Motor neuron (in vitro differentiated cells): ENCODE measurements at places on chromosomes 13 and 19. TPM values are rescaled to one million over a fixed set of nuclear protein-coding genes. Genes with fewer than 3 reads are reported as not detected.

DNA sequence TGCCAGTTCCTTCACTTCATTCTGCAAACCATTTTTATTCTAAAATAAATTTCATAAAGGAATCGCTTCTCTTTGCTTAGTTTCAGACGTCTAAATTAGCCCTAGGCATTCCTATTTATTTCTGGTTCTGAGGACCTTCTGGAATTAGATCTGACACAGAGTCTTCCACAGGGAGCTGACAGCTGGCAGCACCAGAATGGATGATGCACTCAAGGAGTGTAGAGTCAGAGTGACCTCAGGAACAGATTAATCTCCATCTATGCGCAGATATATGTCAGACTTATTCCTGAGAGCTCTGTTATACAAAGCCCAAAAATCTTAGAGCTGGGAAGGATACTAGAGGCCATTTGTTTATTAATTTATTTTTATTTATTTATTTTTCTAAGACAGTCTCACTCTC, 450.8 kb downstream of the HS6ST3 start:
- ATAC-seq: peak; percentile 96

DNA sequence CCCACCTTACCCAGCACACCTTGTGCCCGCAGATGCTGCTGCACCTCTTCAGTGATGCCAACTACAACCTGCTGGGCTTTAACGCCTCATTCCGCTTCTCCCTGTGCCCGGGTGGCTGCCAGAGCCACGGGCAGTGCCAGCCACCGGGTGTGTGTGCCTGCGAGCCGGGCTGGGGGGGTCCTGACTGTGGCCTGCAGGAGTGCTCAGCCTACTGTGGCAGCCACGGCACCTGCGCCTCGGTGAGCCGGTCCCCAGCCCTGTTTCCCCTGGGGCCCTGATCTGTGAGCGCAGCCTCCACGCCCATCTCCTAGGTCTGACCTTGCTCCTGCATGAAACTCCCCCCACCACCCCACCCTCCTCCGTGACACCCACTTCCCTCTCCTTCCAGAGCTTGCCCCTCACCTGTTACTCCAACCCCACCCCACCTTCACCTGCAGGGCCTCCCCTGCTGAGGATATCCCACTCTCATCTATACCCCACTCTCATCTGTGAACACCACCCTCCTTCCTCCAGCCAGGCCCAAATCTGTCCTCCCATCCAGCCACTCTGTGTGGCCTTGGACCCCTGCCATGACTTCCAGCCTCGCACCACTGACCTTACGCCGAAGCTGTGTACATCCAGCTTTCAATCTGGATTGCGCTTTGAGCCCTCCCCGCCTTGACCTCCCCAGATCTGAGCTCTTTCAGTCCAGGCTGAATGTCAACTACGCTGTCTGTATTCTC, 8.7 kb downstream of the MEGF8 start:
- ATAC-seq: no peak

DNA sequence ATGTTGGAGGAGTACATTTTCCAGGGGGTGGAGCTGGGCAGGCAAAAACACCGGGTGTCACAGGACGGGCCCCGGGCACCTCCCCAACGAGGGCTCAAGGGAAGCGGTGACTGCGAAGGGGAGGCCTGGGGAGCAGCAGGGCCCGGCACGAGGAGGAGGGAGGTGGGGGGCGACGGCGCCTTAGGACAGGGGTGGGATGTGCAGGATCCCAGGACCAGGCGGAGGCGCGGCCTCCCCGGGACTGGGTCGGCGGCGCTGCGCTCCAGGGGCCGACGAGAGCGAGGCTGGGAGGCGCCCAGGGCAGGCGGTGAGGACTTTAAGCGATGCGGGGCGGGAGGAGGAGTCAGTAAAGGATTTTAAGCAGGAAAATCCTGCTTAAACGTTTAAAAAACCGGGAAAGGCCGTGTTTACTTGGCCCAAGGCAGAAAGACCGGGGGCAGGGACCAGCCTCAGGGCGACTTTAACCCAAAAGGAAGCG, 427 bp downstream of the ZNF160 start:
- peak; percentile 59 for ATAC-seq

Gene BRD4
- 22.0 and 25.1 TPM in 2 replicates for total RNA-seq

DNA sequence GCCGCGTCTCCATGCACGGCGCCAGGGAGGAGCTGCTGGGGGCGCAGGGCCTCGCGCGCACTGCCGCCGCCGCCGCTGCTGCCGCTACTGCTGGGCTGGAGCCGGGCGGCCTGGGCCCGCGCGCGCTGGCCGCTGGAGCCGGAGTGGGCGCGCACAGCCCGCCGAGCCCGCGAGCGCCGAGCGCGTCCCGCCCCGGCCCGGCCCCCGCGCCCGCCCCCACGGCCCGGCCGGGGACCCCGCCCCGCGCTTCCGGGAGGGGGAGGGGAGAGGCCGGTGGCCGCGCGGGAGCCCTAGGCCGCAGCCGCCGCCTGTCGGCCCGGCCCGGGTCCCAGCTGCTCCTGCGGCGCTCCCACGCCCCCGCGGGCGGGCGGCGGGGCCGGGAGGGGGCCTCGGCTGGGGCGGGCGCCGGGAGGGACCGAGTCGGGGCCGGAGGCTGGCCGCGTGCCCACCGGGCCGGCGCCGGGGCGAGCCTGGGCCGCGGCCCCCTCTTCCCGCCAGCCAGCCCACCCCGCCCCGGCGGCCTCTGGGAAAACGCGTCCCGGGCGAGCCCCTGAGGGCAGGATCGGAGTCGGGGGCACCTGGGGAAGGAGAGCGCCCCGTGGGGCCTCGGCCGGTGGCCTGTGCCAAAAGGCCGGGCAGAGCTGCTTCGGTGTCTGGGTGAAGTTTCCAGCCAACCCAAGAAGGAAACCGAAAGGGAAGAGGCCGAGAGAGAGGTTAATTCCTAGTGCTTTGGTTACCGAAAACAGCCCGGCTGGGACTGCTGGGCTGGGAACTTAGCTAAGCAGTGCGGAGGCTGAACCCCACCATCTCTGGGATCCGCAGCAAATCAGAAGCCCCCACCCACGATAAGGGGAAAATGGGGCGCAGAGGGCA, at the start of gene STK24:
Gene STK24 (minus strand): TSS at position 145 of the 873 bp plus-strand sequence. CDS start 321 bp downstream, outside the sequence.
- peak; percentile 80 for ATAC-seq

DNA sequence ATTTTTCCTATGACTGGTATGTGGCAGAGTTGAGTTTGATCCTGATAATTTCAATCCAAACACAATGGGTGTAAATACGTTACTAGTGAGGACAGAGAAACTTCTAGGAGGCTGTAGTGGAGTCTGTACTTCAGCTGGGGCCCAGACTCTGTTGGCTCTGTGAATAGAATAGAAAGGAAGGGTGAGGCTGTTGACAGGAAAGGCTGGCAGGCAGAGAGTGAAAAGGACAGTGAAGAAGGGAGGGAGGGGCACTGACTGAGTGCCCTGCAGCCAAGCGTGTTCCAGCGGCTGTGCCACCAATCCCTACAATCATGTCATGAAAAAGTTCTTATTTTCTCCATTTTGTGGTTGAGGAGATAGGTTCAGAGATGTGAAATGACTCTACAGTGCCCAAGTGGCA, 80.5 kb downstream of the MBNL2 start:
- ATAC-seq: peak; percentile 19

Gene NDUFA13
- total RNA-seq: 370 and 453 TPM in 2 replicates
